ENCODE measurements at places on chromosomes 16 and 17. TPM values are rescaled to one million over a fixed set of nuclear protein-coding genes. Genes with fewer than 3 reads are reported as not detected.
A peak's percentile ranks its signal among the peaks of the same experiment; 100 is the strongest.

DNA sequence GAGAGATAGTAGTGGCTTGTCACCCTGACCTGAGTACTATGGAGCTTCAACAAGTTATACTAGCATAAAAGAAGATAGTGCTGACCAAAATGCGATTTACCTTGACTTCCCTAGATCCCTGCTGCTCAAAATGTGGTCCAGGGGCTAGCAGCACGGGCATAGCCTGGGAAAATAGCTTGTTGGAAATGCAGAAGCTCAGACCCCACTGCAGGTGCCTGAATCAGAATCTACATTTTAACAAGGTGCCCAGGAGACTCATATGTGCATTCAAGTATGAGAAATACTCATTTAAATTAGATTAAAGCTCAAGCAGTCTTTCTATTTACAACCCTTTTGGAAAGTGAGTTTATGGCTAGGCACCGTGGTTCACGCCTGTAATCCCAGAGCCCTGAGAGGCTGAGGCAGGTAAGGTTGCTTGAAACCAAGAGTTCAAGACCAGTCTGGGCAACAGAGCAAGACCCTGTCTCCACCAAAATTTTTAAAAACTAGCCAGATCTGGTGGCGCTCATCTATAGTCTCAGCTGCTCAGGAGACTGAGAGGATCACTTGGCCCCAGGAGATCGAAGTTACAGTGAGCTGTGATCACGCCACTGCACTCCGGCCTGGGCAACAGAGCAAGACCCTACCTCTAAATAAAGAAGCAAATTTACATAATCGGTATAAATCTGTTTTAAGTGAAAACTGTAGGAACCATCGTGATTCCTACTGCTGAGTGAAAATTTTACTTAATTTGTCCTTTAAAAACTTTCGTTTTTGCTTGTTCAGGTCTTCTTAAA lies 7.3 kb downstream of the APOH start:
- H3K27ac ChIP-seq, result no peak overlapping the region
- H3K4me3 ChIP-seq, result no peak overlapping the region
- H3K27me3 ChIP-seq, result peaks cover 13% of the 10 kb centered on the region
- no peaks in the 10 kb centered on the region for H3K36me3 ChIP-seq

DNA sequence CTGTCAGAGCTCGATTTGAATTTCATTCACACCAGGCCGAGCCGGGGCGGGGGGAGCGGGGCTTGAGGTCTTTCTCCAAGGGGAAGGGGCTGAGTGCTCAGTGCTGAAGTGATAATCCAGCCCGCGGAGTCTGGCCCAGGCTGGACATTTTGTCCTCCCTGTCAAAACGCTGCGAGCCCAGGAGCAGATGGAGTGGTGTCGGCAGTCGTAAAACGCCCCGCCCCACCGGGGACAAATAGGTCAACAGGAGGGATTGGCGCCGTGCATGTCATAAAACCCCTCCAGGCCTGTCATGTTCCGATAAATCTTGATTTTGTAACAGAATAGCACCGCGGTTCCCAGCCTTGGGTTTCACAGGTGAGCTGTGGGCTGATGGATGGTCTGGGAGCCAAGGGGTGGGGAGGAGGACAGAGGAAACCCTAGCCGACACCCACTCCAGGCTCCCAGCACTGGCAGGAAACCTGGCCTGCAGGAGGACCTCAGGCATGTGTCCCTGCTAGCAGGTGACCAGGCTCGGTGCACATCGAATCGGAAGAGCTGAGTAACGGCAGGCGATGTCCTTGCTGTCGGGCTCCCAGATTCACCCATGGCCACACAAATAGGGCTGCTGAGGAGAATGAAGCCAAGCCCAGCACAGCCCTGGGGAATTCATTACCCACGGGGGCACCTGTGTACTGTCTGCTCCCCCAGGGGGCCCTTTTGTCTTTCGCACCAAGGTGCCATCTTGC lies 341.4 kb downstream of the FOXL1 start:
- no peaks in the 10 kb centered on the region for H3K4me1 ChIP-seq
- no peaks in the 10 kb centered on the region for H3K36me3 ChIP-seq
- no peak overlapping the region for H3K27ac ChIP-seq
- no peak overlapping the region for H3K4me3 ChIP-seq
- DNase-seq, result no peak

DNA sequence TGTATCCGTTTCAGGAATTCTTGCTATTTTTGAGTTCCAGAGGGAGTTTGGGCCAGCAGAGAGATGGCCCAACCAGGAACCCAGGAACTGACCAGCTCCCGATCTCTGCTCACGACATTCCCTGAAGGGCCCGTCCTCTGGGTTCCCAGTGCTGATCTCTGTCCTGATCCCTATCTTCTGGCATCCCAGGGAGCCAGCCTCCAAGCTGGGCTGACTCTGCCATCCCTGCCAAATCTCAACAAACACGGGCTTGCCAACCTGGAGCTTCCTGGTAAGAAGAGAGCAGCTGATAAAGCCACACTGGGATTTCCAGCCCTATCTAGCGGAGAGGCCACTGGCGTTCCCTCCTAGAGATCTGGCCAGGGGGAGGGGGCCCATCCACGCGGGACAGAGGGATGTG lies 16.2 kb downstream of the GPRC5B start:
- H3K36me3 ChIP-seq, result no peaks in the 10 kb centered on the region
- H3K4me3 ChIP-seq, result no peak overlapping the region
- no peaks in the 10 kb centered on the region for H3K4me1 ChIP-seq
- DNase-seq, result no peak

GRCh38 chr16:57764341-57765159 lies 29.0 kb downstream of the KATNB1 start:
- no peaks in the 10 kb centered on the region for H3K36me3 ChIP-seq
- no peaks in the 10 kb centered on the region for H3K27me3 ChIP-seq
- DNase-seq, result peak; percentile 43
- H3K4me1 ChIP-seq, result peaks cover 3% of the 10 kb centered on the region

- no peak for DNase-seq
- no peak overlapping the region for H3K27ac ChIP-seq
- H3K4me3 ChIP-seq, result no peak overlapping the region
- peaks cover 34% of the 10 kb centered on the region for H3K27me3 ChIP-seq
- peaks cover 10% of the 10 kb centered on the region for H3K4me1 ChIP-seq
These were observed 165.6 kb downstream of the RAB11FIP4 start for GRCh38 chr17:31556969-31557645.

GRCh38 chr16:55655897-55656681 lies at the start of gene SLC6A2:
TSS of gene SLC6A2 (plus strand) at chr16:55655988. CDS start at chr16:55656695, 707 bp downstream.
- no peaks in the 10 kb centered on the region for H3K4me1 ChIP-seq
- no peak for DNase-seq
- H3K27me3 ChIP-seq, result peaks cover 9% of the 10 kb centered on the region
- H3K36me3 ChIP-seq, result no peaks in the 10 kb centered on the region
- H3K27ac ChIP-seq, result no peak within 1 kb of the TSS

The CACNG3 gene
- total RNA-seq, result not detected

DNA sequence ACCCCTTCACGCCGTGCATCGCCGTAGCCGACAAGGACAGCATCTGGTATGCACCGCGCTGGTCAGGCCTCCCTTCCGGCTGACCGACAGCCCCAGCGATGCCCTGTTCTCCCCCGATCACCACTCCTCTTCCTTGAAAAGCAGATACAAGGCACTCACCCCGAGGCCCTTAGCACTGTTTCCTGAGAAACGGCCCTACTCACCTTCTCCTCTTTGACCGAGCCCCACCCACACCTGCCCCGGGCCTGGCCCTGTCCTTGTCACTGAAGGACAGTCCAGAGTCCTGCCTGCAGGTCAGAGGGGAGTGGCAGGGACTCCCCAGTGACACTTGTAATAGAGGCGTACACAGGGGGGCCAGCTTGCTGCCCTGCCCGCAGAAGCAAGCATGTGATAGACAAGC lies 45.9 kb upstream of the CHMP6 start:
- H3K36me3 ChIP-seq, result peaks cover 37% of the 10 kb centered on the region
- H3K27me3 ChIP-seq, result no peaks in the 10 kb centered on the region
- peaks cover 14% of the 10 kb centered on the region for H3K4me1 ChIP-seq

GRCh38 chr17:34730816-34731215 lies 151.4 kb downstream of the TMEM132E start:
- no peak overlapping the region for H3K27ac ChIP-seq
- no peak overlapping the region for H3K4me3 ChIP-seq
- no peaks in the 10 kb centered on the region for H3K27me3 ChIP-seq
- no peaks in the 10 kb centered on the region for H3K36me3 ChIP-seq
- no peaks in the 10 kb centered on the region for H3K4me1 ChIP-seq

GRCh38 chr17:50087246-50087911 lies 7.8 kb upstream of the PDK2 start:
- no peak overlapping the region for H3K27ac ChIP-seq
- no peaks in the 10 kb centered on the region for H3K36me3 ChIP-seq
- H3K4me1 ChIP-seq, result no peaks in the 10 kb centered on the region
- peak; percentile 84 for DNase-seq
